ENCODE measurements at places on chromosomes 16 and 17.

DNA sequence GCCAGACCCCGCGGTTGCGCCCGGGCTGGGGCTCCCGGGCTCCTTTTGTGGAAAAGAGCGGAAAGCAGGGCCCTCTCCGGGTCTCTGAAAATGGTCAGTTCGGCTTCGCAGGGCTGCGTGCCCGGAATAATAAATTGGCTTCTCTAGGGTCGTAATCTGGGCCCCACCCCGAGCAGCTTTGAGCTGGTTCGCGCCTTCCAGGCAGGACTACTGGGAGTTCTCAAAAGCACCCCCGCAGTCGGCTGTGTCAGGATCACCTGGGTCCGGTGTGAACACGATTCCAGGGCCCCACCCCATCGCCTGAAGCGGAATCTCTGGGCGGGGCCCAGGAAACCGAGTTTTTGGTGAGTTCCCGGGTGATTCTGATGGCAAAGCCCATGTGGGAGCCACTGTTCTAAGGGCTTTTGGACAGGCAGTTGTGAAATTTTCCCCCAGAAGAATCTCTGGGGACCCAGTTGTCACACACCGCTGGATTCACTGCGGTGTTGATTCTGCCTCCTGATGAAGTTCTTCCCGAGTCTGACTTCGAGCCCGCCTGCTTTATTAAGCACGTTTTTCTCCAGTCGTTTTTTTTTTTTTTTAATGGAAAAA is 77.0 kb downstream of the MRC2 start:
- DNase-seq: no peak

GRCh38 chr16:87392821-87393679 is 914 bp downstream of the MAP1LC3B start:
- no peak for DNase-seq

DNA sequence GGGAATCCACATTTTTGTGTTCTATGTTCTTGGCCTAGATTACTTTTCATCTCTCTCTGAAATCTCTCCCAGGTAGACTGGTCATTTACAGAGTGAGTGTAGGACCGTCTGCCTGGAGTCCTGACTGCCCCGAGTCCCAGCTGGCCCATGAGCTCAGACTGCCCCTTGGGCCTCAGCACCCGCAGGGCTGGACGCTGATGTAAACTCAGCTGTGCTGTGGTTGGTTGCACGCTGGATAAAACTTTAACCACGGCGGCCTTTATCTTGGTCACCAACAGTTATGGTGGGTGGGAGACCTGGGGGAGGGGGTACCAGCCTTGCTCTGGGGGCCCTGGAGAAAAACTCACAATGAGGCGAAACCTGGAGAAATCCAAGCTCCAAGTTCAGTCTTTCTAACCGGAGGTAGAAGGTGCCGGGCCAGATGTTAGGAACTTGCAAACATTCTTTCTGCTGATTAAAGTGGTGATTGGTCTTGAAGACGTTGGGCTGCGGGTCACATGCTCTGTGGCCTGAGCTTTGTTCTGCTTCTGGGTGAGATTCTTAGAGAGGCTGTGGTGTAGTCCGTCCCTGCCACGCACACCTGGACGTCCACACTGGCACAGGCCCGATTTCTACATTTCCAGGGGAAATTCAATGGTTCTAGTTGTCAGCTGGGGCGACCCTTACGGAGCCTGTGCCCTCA is 6.9 kb downstream of the METRNL start:
- no peak for DNase-seq

DNA sequence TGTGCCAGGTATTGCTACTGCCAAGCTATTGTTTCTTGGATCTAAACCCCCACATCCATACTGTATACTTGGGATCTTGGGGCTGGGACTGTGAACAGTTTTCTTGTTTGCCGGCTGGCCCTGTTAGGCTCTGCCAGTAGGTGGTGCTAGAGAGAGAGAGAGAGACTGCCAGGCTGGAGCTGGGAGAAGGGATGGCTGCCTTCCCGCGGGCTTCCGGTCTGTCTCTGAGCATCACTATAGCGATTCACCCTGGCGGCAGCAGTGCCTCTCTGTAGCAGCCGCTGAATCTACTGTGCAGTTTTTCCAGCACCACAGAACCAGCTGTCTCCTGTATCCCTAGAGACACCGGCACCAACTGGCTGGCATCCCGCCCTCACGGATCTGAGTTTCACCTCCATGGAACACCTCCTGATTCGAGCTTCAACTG is 201.2 kb downstream of the UTP18 start:
- DNase-seq: no peak

DNA sequence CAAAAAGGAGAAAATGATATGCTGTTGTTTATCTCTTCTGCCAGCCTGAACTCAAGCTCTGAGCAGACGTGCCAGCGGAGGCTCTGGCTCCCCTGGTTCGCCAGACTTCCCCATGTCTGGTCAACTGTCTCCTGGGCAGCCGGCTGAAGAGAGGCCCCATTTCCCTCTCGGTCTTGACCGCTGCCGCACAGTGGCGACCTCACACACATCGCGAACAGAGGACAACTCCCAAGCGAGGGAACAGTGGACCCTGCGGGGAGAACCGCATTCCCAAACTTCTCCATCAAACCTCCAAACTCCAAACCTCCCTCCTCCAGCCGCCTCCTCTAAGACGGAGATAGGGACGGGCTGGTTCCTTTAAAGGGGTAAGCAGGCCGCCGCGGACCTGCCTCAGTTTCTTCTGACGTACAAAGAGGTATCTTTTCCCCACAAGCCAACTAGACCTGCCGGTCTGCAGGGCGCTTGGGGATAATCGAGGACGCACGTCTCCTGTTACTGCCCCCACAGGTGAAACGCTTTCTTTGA is 24.9 kb upstream of the RFFL start:
- no peak for DNase-seq

DNA sequence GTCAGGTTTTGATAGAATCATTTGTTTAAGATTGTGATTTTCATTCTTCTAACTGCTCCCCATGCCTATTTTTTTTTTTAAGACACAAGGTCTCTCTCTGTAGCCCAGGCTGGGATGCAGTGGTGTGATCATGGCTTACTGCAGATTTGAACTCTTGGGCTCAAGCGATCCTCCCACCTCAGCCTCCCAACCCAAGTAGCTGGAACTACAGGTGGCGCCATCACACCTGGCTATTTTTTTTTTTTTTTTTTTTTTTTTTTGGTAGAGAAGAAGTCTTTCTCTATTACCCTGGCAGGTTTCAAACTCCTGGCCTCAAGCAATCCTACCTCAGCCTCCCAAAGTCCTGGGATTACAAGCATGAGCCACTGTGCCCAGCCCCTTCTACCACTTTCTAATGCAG is 223.3 kb downstream of the CBLN1 start:
- no peak for DNase-seq

DNA sequence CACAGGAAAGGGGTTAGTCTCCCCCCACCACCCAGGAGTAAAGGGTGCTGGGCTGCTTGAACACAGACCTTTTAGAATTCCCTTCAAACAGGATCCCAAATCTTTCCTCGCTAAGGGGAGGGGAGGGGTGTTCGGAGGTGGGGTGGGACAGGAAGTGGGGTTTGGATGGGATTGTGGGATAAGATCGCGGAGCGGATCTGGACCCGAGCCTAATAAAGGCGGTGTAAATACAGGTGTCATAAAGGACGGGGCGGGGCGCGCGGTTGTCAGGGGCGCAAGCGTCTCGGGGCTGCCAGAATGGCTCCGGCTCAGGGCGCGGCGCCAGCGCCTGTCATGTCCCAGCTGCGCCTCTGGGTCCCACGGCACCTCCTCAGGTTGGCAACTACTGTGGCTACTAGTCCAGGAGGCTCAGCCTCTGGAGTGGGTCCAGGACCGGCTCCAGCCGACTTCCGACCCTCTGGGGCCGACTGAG is 59.8 kb upstream of the FBXO47 start:
- DNase-seq: no peak
